ENCODE measurements at places on chromosomes 12 and 14.

DNA sequence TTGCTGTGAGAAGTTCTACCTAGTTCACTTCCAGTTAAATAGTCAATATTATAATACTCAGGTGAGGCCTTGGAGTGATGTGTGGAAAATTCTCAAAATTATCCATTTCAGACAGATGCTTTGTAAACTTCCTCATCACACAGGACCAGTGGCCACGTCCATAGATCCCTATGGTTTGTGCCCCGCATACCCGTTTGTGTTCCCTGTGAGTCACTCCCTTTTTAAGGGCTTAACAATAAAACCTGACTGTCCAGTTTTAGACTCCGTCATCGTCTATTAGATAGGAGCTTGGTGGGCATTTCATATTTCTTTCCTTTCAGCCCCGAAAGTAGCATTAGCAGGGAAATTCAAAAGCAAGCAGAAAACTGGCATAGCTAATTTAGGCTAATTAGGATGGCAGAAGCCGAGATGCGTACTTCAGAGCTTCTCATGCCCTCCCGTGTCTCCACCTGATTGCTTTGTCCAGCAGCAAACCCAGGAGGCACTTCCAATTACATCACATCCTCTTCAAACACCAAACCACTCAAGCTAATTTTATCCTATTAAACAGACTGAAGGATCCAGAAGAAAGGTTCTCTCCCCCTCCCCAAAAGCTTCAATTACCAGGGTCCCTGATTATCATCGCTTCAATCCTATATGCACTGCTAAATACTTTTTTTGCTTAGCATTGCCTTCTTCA, 186.6 kb upstream of the OTX2 start:
- no peak for DNase-seq

DNA sequence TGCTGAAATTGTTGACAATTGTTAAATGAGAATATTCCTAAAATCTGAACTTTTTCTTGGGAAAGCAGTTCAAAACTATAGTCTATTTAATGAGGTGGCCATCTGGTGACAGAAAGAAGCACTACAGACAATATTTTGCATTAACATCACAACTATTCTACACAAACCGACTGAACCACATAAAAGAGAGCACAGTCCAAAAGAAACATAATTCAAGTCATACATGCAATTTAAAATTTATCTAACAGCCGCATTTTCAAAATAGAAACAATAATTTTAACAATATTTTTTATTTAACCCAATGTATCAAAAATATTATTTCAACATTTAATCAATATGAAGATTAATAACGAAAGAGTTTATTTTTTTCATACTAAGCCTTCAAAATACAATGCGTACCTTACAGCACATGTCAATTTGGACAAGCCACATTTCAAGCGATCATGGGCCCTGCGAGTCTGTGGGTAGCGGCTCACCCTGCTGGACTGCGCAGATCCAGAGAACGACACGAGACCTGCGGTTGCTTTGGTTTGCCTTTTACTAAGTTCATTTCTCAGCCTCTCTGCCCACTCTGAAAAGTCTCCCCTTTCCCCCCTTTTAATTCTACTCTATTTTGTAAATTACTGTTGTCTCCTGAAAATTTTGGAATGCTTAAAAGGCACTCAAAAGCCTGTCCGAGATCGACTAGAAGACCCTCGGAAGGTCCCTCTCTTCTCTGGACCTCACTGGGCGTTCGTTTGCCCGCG, 947 bp upstream of the LRRC9 start:
- DNase-seq = no peak

GRCh38 chr12:24228371-24228770, 278.9 kb upstream of the SOX5 start:
- DNase-seq = no peak

DNA sequence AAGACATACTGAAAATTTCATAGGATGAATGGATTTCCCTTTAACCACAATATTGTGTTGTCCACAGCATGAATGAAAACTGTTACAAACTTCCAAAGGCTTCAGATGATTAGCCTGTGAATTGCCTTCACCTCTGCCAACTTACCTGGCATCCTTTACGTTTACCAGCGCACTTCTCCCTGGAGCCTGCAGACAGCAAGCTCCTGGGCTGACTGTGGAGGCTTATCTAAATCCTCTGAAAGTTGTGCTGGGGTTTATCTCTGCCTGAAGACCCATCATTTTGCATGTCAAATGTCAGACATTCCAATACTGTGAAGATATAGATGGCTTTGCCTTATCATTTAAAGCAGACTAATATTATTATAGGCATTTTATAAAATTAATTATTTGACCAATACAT, 403.0 kb downstream of the SYT1 start:
- DNase-seq = no peak

DNA sequence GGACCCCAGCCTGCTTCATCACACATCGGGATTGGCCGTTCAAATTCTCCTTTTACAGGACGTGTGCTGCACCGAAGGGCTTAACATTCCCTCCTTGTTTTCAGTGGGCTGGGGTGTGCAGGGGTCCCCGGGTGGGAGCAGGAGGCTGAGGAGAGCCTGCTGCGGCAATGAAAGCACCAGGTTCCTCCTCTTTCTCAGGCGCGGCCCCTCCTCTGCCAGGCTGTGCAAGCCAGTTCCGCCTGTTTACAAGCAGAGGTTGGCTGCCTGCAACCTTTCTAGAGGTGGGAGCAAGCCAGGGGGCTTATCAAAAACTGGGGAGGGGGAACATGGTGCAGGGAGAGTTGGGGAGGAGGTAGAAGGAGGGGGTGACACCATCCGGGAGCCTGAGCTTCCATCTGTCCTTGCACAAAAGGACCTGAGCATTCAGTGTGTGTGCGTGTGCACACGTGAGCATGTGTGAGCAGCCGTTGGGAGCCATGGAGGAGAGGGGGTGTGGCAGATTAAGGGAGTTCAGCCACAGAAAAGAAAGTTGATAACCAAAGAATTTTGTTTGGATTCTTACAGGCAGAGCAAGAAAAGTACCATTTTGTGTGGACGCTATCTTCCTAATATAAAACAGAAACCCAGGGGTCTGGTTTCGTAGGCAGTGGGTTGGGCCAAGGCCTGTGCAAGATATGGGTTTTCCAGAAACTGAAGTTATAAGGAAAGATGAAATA, 108.8 kb upstream of the RFLNA start:
- DNase-seq = no peak

- DNase-seq = no peak
These were observed 183.6 kb upstream of the SLC38A2 start for GRCh38 chr12:46556105-46556559.

DNA sequence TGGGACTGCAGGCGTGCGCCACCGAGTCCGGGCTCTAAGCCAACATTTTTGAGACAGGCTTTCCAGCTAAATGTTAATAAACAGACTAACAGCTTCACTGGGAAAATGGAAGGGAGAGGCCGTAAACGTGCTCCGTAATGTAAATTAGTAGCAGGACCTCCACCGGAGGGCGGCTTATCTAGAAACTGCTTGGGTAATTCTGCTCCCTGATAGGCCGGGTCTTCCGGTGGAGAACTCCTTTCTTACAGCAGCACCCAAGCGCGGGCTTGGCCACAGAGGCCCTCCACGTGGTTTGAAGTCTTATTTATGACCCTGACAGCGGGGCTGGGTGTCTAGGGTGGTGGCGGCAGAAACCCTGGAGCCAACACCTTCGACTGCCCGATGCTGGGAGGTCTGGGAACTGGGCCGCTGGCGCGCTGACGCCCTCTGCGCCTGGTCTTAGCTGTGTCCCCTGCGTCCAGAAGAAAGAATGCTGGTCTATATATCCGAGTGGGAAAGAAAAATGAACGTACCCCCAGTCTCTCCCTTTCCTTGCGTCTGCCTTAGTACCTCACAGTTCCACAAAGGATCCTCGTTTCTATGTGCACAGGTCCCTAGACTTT, 1.7 kb downstream of the DPPA3 start:
- DNase-seq = no peak

GRCh38 chr14:95106971-95107370, 50.4 kb downstream of the DICER1 start:
- DNase-seq = no peak

DNA sequence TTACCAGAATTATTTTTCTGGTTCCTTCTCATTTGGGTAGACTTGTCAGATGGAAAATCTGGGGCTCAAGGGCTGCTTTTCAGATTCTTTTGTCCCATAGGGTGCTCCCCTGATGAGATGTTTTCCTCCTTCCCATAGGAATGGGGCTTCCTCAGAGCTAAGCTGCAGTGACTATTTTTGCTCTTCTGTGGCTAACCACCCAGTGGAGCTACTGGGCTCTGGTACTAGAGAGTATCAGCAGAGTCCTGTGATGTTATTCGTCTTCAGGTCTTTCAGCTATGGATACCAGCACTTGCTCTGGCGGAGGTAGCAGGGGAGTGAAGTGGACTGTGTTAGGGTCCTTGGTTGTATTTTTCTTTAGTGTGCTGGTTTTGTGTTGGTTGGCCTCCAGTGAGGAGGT, 716.1 kb upstream of the LMO3 start:
- DNase-seq = no peak

DNA sequence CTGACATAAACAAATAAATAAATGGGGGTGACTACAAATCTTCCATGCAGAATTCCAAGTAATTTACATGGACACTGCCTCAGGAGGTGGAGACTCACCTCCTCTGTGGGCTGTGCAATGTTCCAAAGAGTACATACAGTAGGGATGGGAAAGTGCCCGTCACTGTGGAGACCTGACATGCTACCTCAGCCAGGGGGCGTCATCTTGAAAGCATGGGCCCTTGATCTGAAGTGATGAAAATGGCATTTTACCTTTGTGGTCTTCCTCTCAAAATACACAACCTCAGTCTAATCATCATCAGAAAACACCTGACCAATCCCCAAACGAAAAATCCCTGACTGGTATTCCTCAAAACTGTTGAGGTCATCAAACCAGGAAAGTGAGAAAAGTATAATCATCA, 48.4 kb downstream of the ANAPC7 start:
- DNase-seq = no peak

DNA sequence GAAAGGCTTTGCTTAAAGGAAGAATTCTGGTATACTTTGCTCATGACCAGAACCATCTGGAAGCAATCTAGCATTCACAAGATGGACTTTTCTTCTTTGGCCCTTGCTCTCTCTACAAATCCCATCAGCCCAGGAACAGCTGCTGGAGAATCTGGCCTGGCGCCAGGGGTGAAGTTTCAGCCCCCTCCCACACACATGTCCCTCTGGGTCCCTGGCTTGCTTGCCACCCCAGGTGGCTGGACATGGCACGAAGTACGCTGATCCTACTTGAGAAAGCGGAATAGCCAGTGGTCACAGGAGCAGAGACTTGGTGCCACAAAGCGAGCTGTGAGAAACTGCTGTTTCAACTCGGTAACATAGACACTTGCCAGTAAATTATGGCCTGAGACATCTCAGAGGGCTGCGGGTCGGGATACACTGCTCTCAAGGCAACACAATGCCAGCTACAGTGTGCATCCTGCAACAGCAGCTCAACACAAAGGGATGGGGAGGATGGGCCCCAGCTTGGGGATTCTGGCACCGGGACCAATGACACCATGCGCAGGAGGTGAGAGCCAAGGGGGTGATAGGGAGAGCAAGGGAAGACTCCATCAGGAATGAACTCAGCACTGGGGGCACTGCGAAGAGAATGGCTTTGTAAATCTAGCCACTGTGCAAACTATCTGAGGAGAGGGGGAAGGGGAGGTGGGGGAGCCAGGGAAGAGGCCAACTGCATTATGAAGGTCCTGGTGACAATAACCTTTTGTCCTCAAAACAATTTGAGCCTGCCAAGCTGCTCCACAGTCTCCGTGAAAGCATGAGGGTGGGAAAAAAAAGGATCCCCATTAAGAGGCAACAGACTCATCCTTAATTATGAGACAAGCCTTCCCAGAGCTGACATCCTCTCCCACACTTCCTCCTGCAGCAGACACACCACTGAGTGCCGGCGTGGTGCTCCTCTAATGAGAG, 219.9 kb downstream of the PPM1H start:
- no peak for DNase-seq

DNA sequence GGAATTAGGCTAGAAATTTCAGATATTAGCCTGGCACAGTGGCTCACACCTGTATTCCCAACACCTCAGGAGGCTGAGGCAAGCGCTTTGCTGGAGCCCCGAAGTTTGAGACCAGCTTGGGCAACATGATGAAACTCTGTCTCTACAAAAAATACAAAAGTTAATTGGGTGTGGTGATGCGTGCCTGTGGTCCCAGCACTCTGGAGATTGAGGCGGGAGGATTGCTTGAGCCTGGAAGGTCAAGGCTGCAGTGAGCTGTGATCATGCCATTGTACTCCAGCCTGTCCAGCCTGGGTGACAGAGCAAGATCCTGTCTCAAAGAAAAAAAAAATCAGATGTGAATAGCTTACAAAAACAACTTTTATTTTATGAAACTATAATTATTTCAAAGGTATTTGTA, 15.1 kb downstream of the FRMD6 start:
- DNase-seq = no peak

DNA sequence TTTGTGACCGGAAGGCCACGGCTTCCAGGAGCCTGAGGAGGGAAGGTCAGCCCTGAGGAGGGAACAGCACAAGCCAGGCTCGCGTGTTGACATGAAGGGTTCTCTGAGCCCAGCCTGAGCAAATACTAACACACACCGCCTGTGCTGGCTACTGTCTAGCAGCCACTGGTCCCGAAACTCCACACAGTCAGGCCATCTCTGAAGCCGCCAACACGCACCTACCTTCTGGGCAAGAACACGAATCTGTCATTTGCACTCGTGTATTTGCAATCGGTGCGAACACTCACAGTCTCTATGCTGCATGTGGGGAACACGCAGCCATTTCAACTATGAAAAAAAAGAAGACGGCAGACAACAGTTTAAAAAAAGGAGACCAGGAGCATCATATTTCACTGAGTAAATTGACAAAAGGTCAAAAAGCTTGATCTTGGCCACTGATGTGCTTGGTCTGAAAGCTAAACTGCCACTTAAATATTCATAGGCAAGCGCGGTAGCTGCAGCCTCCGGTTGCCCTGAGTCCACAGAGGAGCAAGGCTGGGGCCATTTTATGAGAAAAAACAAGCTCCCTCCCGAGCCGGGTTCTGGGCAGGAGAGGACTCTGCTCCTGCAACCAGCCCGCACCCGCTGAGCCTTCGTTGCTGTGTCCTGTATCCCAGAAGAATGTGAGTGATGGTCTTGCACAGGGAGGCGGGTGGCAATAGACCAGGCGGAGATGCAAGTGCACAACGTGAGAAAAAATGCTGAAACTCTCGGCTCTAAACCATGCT, 57.8 kb downstream of the RIMBP2 start:
- DNase-seq = no peak

Measured in stimulated activated CD8-positive, alpha-beta memory T cell treated with anti-CD3 and anti-CD28 coated beads, Interleukin-4, amount 100 ng/mL, for 1 hour (primary cell).